ENCODE measurements at places on chromosomes 5 and 9. TPM values are rescaled to one million over a fixed set of nuclear protein-coding genes. Genes with fewer than 3 reads are reported as not detected.

The SPATA31C1 gene
- total RNA-seq: not detected

The SOHLH1 gene
- not detected for total RNA-seq

DNA sequence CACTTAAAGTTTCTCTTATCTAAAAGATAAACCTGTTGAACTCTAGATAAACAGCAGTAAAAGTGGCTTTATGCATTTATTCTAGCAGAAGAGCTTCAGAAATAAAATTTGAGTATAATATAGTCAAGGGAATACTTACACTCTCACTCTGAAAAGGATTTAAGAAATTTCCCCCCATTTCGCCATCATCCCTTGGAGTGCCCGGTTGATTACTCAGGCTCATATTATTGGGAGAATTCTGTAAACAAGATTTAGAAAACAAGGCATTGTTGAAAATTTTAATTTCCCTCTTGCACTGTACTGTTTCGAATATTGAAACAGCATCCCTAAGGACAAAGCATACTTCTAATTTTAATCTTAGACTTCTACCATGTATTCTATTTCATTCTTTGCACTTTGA lies 34.5 kb upstream of the ACOT12 start:
- no peak for DNase-seq
- H3K36me3 ChIP-seq: no peaks in the 10 kb centered on the region
- H3K4me3 ChIP-seq: no peak overlapping the region
- no peaks in the 10 kb centered on the region for H3K27me3 ChIP-seq
- H3K27ac ChIP-seq: no peak overlapping the region

GRCh38 chr5:180810959-180811622 lies 8.5 kb upstream of the MGAT1 start:
- H3K4me1 ChIP-seq: peaks cover 44% of the 10 kb centered on the region
- peak overlapping the region; percentile 69 for H3K4me3 ChIP-seq
- peak overlapping the region; percentile 98 for H3K27ac ChIP-seq

GRCh38 chr5:102421647-102422046 lies 77.2 kb downstream of the SLCO6A1 start:
- no peaks in the 10 kb centered on the region for H3K4me1 ChIP-seq
- peak; percentile 3 for DNase-seq
- H3K4me3 ChIP-seq: no peak overlapping the region
- H3K27ac ChIP-seq: no peak overlapping the region

- no peak overlapping the region for H3K4me3 ChIP-seq
- H3K27me3 ChIP-seq: no peaks in the 10 kb centered on the region
- no peaks in the 10 kb centered on the region for H3K4me1 ChIP-seq
- H3K27ac ChIP-seq: no peak overlapping the region
- no peak for DNase-seq
- no peaks in the 10 kb centered on the region for H3K36me3 ChIP-seq
Measured at GRCh38 chr5:38766151-38766550, 79.7 kb upstream of the OSMR start.

DNA sequence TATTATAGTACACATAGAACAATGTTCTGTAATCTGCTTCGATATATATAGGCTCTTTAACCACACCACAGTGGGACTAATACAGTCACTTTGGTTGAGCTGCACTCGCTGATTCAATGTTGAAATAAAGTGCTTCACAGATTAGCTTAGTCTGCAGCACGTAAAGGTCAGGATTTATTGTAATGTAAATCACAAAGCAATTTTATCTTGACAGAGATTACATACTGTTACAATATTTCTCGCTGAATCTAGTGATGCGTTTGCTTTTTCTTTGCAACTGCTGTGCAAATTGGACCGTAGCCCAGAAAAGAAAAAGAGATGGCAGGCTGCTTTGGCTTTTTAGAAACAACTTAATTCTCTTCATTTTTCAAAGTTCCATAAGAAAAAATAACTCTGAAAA lies 52.9 kb downstream of the CETN3 start:
- DNase-seq: peak; percentile 72
- H3K36me3 ChIP-seq: no peaks in the 10 kb centered on the region
- H3K27ac ChIP-seq: no peak overlapping the region
- no peaks in the 10 kb centered on the region for H3K4me1 ChIP-seq
- no peaks in the 10 kb centered on the region for H3K27me3 ChIP-seq
- H3K4me3 ChIP-seq: no peak overlapping the region

DNA sequence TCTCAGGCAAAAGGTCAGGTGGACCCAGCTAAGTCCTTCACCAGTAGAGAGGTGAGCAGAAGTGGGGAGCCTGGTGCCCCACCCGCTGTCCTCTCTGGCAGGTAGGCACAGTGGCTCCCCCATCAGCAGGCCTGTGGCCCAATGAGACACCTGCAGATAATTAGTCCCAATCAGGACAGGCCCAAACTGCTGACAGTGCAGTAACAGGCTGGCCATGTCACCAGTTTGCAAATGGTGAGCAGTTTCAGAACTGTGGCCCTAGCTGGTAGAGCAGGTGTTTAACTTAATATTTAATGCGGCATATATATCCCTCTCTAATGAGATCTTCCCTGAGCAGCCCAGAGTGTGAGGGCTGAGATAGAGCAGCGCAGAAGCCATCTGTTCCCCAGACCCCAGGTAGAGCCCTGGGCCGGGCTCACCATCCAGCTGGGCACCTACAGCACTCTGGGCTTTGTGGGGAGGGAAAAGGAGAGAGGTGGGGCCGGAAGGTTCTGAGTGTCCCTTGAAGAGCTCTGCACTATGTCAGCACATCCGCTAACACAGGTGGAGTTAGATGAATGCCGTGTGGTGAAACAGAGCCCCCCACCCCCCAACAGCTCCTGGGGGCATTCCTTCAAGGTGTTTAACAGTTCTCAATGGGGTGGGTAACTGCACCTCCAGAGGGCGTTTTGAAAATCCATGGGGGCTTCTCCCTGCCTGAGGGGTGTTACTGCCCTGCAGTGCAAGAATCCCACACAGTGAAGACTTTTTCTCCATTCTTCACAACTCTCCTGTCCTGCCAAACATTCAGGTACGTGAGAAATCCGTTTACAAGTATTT lies 120.5 kb downstream of the PAX5 start:
- H3K27ac ChIP-seq: no peak overlapping the region
- peaks cover 49% of the 10 kb centered on the region for H3K27me3 ChIP-seq
- no peaks in the 10 kb centered on the region for H3K36me3 ChIP-seq
- no peak for DNase-seq

- no peaks in the 10 kb centered on the region for H3K36me3 ChIP-seq
- H3K4me3 ChIP-seq: no peak overlapping the region
- no peak for DNase-seq
- H3K27ac ChIP-seq: no peak overlapping the region
- H3K27me3 ChIP-seq: no peaks in the 10 kb centered on the region
Measured at GRCh38 chr5:138972836-138973235, 97.7 kb upstream of the LRRTM2 start.

DNA sequence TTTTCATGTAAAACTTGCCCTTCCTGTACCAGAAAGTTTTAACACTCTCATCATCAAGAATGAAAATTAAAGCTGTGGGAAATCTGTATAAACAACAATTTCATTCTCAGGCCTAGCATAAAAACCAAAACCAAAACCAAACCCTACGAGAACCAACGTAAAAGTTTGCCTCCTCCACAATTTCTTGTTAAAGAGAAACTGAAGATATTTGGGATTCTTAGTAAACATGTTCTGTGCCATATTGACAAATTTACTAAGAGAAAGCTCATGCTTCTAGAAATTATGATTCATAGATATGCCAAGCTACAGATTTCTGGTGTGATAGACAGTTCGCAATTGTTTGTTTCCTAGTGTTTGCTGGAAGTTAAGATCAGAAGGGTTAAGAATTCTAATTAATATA lies 801.0 kb upstream of the NUDT12 start:
- no peak overlapping the region for H3K4me3 ChIP-seq
- no peaks in the 10 kb centered on the region for H3K27me3 ChIP-seq
- no peak overlapping the region for H3K27ac ChIP-seq
- H3K4me1 ChIP-seq: no peaks in the 10 kb centered on the region
- DNase-seq: no peak

DNA sequence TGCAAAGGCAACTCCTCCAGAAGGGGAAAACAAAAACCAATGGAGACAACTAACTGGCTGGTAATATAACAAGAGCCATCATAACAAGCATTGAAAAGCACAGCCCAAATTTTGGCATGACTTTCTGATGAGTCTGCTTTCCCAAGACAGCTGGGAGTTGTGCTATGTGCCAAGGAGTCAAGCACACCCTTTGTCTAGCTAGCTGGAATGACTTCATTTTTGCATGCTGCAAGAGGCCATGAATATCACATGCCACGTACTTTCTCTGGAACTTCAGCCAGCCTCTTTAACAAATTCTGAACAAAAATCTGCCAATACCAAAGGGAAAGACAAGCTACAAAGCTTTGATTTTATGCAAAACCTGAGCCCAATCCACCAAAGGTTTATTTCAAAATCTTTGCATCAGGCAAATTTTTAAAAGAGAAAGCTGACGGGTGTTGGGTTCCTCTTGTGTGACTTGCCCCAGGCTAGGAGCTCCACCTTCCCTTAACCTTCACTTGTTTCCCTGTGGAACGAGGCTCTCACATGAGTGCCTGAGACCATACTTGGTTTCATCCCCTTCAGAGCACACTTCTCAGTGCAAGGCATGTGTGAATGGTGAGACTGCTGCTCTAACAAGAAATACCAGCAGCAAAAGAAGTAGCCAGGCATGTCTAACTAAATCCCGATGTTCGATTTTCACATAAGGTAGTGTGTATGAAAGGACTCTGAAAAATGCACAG lies 47.3 kb downstream of the S1PR3 start:
- H3K27me3 ChIP-seq: no peaks in the 10 kb centered on the region
- peak; percentile 50 for DNase-seq
- no peaks in the 10 kb centered on the region for H3K36me3 ChIP-seq
- no peak overlapping the region for H3K27ac ChIP-seq
